Lung microvascular endothelial cell (primary cell): ENCODE measurements at places on chromosomes 4 and X. TPM values are rescaled to one million over a fixed set of nuclear protein-coding genes. Genes with fewer than 3 reads are reported as not detected.

- no peak for DNase-seq
Observed at GRCh38 chr4:141921293-141921692, 284.9 kb downstream of the IL15 start.

DNA sequence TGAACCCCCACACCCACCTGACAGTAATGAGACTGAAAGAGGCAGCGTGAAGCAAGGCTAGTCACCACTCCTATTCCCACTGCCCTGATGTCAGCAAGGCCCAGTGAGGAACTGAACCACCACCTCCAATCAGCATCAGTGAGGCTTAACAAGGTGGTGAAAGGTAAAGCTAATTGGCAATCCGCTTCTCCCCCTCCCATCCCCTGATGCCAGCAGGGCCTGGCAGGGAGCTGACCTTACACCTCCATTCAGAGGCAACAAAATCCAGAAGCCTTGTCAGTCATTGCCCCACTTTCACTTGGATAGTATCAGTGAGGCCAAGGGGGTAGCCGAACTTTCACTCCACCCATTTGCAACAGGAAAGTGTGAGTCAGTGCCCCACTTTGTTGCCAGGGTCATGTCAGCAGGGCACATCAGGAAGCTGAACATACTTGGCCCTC lies 60.8 kb downstream of the AWAT2 start:
- DNase-seq, result peak; percentile 82

DNA sequence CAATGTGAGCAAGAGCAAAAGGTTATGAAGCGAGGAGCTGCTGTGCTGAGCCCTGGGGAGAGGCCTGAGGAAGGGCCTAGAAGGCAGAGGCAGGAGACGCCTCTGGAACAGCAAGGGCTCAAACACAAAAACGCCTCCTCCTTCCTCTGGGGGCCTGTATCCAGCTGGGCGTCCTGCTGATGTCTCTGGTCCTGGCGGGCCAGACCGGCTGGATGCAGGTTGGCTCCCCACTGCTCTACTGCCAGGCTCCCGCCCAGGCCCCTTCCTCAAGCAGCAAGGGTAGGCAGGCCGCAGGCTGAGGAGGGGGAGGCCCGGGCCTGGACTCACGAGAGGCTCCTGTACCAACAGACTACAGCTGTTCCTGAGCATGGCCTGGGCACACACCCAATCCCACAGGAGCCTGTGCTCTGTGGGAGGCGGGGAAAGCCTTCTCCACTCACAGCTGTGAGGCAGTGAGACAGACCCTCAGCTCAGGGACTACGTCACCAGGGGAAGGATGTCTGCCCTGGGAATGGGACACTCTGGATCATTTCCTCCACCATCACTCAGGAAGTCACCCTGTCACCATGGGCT lies 2.3 kb downstream of the HAUS7 start:
- DNase-seq, result no peak

- DNase-seq, result no peak
Observed at GRCh38 chr4:23889391-23889790, 456 bp downstream of the PPARGC1A start.

GRCh38 chr4:169899295-169899694 lies 126.9 kb downstream of the MFAP3L start:
- peak; percentile 23 for DNase-seq

DNA sequence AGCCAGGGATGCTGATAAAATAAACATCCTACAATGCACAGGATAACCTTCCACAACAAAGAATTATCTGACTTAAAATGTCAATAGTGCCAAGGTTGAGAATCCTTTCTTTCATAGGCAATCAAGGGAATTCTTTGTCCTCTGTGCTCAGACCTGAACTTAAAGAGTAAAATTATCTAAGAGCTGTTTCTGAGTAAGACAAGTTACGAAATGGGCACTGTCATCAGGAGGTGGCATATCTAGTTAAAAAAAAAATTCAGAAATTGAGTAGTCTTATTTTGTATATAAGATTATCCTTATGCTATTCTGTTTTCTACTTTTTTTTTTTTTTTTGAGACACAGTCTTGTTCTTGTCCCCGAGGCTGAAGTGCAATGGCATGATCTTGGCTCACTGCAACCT lies 3.3 kb upstream of the RAB33B start:
- no peak for DNase-seq

- no peak for DNase-seq
Observed at GRCh38 chrX:23644744-23645143, 22.5 kb upstream of the PRDX4 start.

GRCh38 chrX:135556055-135556454 lies 35.6 kb downstream of the INTS6L start:
- DNase-seq, result no peak

GRCh38 chrX:153874366-153875125 lies 11.4 kb downstream of the L1CAM start:
- no peak for DNase-seq

- DNase-seq, result no peak
Observed at GRCh38 chrX:19272452-19272851, 71.3 kb upstream of the PDHA1 start.

DNA sequence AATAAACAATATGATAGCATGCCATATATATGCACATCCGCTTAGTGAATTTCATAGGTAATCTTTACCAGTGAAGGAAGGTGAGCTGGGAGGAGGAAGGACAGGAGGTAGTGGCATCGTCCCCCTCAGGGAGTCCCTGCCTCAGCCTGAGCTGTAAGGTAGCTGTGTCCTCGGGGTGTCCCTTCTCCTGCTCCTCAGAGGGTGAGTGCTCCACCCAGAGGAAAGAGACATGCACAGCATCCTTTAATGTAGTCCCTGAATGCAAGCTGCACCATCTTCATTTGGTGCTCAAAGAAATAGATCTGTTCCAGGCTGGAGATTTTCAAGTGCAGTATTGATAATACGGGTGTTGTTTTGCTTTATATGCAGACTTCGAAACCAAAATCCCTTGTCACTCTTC lies 330.4 kb upstream of the SFRP2 start:
- DNase-seq, result no peak

DNA sequence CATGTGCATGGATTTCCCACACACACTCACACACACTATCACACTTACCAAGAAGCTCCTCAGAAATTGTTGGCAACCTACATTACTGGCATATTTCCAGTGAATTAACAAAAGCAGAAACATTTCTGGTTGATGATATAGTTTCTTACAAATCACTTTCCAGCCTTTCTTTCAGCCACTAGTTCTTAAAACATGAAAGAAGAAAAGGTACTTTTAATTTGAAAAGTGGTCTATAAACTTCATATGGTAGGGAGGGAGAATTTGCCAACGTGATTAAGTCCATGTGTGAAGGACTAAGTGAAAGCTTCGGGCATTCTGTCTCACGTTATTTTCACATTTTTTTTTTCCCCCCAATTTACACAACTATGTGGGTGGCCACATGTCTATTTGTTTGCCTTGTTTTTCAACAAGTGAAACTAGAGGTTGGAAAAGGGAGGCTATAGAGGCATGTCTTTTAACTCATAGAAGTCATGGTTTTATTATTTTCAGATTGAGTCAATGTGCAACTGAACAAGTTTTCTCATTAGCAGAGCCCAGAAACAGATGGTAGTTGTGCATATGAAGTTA lies 832.1 kb upstream of the INTU start:
- DNase-seq, result no peak

DNA sequence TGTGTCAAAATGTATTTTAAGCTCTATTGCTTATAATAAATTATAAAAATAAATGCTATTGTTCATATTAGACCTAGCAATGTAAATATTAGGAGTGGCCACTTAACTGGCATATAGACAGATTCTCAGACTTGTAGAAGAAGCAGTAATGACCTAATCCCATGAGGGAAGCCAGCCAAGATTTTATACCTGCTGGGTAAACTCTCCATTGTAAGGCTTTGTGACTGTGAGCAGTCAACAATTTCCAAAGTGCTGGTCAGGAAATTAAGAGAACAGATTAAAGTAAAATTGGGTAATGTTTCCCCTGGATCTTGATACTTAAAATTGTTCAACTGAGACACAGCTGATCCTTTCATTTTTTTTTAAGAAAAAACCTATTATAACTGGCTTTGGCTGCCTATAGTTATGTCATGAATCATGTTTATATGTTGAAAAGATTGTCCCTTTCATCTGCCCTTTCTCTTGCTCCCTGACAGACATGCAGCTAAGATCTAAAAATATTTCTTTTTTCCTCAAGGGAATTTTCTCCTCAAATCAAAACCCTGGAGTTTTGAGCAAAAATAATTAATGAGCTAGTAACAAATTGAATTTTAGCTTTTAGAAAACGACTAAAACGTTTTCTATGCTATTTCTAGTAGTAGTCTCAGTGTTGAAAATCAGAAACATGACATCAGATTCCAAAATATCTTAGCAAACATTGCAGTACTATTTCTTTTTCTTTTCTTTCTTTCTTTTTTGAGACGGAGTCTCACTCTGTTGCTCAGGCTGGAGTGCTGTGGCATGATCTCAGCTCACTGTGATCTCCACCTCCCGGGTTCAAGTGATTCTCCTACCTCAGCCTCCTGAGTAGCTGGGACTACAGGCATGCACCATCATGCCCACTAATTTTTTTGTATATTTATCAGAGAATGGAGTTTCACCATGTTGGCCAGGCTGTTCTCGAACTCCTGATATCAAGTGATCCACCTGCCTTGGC lies 77.9 kb downstream of the ADGRL3 start:
- DNase-seq, result no peak

- no peak for DNase-seq
Observed at GRCh38 chr4:726838-727237, 21.2 kb downstream of the PCGF3 start.

GRCh38 chr4:96630839-96631238 lies 790.9 kb downstream of the PDHA2 start:
- DNase-seq, result no peak

- peak; percentile 69 for DNase-seq
Observed at GRCh38 chrX:101986586-101986985, 54.8 kb upstream of the ZMAT1 start.

Gene DRP2
- 0.22 TPM in 1 of 2 replicates, not detected in the other for total RNA-seq

Gene ADAM29
- total RNA-seq, result not detected in 2 replicates

Gene NPY2R
- not detected in 2 replicates for total RNA-seq

Gene TDO2
- not detected in 2 replicates for total RNA-seq

Gene SSX3
- total RNA-seq, result not detected in 2 replicates

Gene SUPT20HL1
- not detected in 2 replicates for total RNA-seq

Gene OPN1MW3
- total RNA-seq, result 0.20 TPM in 1 of 2 replicates, not detected in the other
